ENCODE measurements at places on chromosomes 3 and 15.

GRCh38 chr3:127479449-127479848, 111.1 kb downstream of the TPRA1 start:
- DNase-seq, result no peak

GRCh38 chr3:44021651-44022594, 219.8 kb upstream of the TOPAZ1 start:
- no peak for DNase-seq

- DNase-seq, result no peak
These were observed 15.0 kb downstream of the FBLN2 start for GRCh38 chr3:13563911-13564310.

DNA sequence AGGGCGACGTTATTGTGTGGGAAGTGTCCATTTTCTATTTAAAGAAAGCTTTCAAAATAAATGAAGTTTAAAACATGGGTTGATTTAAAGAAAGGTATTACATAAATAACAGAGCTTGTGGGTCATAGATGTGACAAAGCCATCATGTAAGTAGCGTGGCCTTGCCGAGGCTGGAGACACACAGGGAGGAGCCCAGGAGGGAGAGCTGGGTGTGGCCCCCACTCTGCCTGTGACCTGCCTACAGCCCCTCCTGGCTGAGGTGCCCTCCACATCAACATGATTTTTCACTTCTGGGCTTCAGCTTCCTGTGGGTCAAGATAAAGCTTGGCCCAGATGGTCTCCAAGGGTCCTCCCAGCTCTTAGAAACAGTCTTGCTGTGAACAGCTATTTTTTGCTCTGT, 12.5 kb upstream of the MGLL start:
- DNase-seq, result no peak

DNA sequence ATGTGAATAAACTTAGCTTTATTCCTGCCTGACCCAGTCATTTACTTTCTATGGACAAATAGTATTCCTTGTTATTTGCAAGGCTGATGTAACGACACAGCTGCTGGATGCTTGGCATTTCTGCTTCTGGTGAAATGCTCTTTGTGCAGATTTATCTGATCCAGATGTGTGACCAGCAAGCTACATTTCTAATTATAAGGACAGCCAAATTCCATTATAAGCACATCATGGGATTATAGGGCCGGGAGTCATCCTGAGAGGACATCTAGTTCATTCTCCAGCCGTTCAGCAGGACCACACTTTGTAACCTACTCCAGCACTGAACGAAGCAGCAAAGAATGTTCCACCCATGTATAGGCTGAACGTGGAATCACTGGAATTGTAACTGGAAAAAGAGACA, 42.9 kb downstream of the FNDC3B start:
- no peak for DNase-seq

DNA sequence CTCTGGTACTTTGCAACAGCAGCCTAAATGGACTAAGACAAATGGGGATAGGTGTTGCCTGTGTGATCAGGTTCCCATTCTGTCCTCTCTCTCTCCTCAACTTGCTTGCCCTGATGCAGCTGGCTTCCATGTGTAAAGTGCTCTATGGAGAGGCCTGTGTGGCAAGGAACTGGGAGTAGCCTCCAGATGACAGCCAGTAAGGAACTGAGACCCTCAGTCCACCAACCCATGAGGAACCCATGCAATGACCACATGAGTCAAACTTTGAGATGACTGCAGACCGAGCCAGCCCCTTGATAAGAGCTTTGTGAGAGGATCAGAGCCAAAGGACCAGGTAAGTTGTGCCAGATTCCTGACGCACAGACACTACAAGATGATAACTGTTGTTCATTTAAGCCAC, 74.6 kb upstream of the ADPGK start:
- DNase-seq, result no peak

DNA sequence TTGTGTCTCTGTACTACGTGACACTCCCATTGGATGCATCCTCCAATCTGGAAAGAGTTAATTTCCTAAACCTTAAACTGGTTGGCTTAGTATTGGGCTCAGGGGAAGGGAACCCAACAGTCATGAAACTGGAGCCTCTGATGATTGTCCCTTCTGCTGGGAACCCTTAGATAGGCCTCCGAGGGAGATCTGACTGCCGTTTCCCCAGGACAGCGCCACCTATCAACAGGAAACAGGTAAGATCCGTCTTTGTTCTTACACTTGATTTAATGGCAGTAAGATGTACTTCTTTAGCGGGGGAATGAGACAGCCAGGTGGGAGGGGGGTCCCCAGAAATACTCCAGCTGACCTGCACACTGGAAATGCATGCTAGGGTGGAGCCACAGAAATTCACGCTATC, 1749.6 kb downstream of the SI start:
- no peak for DNase-seq

GRCh38 chr3:142963234-142963515, 299 bp downstream of the PAQR9 start:
- no peak for DNase-seq

DNA sequence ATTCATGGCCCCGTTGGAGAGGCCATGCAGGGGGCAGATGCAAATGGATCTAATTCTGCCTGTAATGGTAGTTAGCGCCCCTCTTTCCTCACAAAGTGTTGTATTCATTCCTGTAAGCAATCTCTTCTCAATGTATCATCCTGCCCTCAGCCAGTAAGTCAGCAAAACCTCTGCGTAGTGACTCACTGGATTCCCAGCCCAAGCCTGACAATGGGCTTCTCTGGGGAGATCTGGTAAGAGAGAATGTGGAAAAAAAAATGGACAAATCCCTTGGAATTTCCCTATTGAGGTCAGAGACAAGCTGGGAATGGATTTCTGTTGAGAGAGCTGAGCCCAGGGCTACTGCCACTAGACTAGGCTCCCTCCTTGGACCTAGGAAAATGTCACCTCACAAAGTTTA, 25.4 kb downstream of the ADPGK start:
- no peak for DNase-seq

GRCh38 chr3:43865887-43866528, 175.3 kb downstream of the ABHD5 start:
- no peak for DNase-seq

GRCh38 chr3:157263027-157263426, 103.1 kb upstream of the CCNL1 start:
- DNase-seq, result no peak

DNA sequence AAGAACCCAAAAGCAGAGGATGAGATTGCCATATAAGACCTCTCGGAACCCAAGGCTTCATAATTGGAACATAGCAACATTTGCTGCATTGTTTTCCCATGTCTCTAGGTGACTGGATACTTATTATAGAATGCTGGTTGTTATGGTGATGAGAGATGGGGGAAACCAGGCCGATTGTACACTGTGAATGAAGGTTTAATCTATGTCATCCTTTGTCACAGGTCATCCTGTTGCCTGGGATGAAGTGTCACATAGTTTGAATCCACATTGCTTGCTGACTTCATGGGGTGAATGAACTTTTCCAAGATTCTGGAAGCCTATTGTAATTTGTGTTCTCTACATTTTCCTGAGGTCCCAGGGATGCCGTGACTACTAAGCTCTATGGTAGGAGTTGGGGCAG, 41.8 kb downstream of the CLEC3B start:
- no peak for DNase-seq

DNA sequence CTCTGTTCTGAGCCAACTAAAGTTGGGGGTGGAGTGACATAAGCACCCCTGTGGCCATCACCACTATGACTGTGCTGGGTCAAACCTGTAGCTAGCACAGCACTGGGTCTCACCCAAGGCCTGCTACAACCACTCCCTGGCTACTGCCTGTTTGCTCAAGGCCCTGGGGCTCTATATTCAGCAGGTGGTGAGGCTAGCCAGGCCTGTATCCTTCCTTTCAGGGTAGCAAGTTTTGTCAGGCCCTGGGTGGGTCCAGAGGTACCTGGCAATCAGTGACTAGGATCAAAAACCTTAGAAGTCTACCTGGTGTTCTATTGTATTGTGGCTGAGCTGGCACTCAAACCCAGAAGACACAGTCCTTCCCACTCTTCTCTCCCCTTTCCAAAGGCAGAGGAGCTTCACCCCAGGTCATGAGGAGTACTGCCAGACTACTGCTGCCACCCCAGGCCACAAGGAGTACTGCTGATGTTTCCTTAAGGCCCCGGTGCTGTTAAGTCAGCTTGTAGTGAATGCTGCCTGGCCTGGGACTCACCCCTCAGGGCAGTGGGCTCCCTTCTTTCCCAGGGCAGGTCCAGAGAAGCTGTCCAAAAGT, 170.8 kb downstream of the IGSF11 start:
- DNase-seq, result no peak

- no peak for DNase-seq
These were observed 279.8 kb upstream of the ARRDC4 start for GRCh38 chr15:97680606-97681220.

- no peak for DNase-seq
These were observed 72.0 kb downstream of the RAP2B start for GRCh38 chr3:153233986-153234385.
